ENCODE measurements at places on chromosomes 3 and 15.

GRCh38 chr3:156395961-156396710 lies 158.8 kb downstream of the SSR3 start:
- no peak for DNase-seq

GRCh38 chr15:101035611-101036010 lies 116.5 kb downstream of the LRRK1 start:
- DNase-seq: no peak

GRCh38 chr3:133441867-133442270 lies 42.0 kb downstream of the BFSP2 start:
- DNase-seq: peak; percentile 16

GRCh38 chr3:134978658-134979057 lies 183.6 kb downstream of the EPHB1 start:
- DNase-seq: no peak

DNA sequence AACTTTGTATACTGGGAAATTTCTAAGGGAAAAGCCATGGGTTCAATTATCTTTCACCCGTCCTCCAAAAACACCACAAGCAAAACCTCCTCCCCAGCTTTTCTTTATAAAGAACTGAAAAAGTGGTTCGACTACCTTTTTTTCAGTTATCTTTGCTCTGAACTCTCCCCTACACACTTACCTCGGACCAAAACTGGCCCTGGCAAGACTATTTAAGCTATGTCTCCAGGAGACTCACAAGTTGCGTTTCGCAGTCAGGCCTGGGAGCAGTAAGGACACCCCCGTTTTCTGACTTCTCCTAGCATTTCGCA lies 645 bp downstream of the COPS2 start:
- DNase-seq: no peak

DNA sequence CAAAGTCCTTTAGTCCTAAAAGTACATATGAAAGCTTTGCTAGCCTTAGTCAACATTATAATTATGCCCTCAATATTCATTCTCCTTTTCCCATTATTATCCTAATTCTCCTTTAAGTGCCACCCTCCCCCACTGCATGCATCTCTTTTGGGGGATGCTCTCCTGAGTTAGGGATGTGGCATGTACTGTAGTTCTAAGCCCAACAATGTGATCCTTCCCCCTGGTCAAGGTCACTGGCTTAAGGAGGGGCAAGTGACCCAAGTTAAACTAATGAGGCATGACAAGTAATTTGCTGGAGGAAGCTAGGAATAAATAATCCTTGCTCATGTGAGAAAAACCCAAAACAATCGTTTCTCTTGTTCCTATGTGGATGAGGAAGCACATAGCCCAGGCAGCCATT lies 343.9 kb upstream of the SUCLG2 start:
- no peak for DNase-seq

GRCh38 chr15:69748576-69749185 lies 296.1 kb downstream of the RPLP1 start:
- DNase-seq: no peak

DNA sequence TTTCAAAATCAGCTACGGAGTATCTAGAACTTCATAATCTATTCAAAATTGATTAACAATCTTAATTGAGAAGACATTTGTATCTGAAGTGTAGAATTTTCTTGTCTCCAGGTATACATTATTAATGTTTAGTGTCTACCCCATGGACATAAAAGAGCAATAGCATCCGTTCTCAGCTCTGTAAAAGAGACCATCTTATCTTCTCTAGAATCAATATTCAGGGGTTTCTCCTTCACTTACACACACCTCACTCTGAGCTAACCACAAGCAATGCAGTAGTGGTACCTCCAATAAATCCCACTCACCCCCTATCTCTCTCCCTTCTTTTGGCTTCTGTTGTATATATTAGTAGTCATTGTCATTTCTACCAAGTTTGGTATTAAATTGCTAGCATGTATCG lies 16.2 kb downstream of the MBNL1 start:
- no peak for DNase-seq

GRCh38 chr3:190617185-190617584 lies 103.3 kb downstream of the IL1RAP start:
- no peak for DNase-seq

- DNase-seq: peak; percentile 50
Observed at GRCh38 chr15:51969728-51970127, 1.9 kb downstream of the LEO1 start.

GRCh38 chr3:37885814-37886213 lies 24.1 kb downstream of the CTDSPL start:
- peak; percentile 33 for DNase-seq

DNA sequence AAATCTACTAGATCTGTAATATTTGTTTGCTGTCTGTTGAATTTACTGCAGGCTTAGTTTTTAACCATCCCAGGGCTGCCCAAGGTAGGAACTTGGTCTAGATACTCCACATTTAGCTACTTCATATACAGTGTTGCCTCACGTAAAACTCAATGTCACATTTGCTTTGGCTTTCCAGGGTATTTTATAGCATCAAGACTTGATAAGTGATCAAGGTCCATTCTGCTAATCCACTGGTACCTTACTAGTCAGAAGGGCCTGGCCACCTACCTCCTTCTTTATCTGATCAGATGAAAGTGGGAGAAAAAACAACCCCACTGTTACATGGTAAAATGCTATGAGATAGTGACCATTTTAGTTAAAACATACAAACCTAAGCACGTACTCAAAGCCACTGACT lies 25.5 kb upstream of the GREM1 start:
- no peak for DNase-seq

DNA sequence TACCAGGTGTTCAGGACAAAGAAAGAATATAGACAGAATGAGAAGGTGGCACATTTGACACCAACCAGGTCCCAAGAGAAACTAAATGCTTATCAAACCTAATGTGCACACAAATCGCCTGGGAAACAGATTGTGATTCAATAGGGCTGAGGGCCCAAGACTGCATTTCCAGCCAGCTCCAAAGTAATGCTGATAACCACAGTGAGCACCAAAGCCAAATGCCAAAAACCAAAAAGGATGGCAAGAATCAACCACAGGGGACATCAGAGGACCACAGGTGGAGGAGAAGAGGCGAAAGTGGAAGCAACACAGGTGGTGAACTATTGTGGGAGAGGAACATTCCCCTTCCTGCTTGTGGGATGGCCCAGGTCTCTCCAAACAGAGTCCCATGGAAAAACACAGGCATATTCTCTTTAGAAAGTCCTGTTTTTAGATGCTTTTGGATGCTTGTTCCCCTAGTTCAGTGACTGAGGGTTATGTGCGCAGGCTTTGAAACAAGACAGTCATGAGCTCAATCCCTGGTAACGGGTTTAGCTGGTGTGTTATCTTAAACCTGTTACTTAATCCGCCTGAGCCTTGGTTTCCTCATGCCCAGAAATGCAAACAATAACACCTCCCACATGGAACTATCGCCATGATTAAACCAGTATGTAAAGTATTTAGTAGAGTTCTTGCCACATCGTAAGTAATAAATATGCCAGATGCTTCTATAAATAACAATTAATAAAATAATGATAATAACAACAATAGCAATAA lies 241.7 kb downstream of the ATP8B4 start:
- no peak for DNase-seq

DNA sequence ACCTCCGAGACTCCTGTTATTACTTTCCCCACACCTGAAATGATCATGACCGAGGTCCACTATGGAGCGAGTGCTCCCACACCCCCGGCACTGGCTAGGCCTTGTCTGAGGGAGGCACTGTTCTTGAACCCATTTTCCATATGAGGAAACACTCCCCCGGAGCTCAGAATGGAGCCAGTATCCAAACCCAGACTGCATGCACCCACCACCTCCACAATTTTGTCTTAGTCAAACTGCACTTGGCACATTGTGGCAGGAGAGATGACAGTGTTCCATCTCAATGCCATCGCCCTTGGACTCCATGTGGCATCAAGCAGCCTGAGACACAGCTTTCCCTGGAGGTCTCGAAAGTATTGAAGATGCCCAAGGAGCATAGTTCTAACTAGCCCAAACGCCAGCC lies 154.1 kb downstream of the NUP210 start:
- DNase-seq: no peak

- no peak for DNase-seq
Observed at GRCh38 chr3:127518456-127519081, 72.0 kb downstream of the TPRA1 start.

DNA sequence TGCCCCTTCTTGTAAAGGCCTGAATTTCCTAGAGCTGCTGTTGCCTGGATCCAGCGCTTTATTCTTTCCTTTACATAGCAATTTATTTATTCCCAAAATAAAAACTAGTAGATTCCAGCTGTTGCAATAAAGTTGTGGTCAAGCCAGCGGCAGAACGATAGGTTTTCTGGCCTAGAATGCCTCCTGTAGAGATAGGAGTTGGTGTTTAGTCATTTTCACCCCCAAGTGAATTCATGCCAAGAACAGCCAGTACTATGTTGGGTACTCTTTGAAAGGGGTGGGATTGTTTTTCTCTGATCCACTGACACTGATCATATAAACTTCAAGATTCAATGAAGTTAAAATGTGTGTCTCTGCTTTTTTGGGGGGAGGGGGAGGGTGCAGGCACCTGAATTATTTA lies 69.7 kb downstream of the KLHL25 start:
- no peak for DNase-seq

DNA sequence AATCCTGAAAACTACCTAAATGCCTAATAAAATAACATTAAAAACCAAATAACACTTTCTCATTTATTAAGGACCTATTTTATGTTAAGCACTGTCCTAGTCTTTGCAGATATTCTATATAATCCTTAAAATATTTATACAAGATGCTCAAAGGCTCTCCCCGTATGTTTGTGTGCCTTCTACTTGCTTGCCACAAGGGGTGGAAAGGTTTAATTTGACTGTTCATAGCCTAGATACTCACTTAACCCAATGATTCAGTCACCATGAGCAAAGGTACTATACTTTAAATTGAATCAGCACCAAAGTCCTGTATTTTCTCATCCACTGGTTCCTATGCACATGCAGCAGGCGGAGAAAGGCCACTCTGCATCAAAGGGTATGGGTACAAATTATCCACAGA lies 32.0 kb downstream of the LSAMP start:
- no peak for DNase-seq

GRCh38 chr3:100709842-100710260 lies 557 bp downstream of the TFG start:
- DNase-seq: peak; percentile 61

GRCh38 chr3:33883951-33884561 lies 85.6 kb downstream of the PDCD6IP start:
- no peak for DNase-seq

- DNase-seq: peak; percentile 77
Observed at GRCh38 chr15:69807721-69808120, 290.0 kb downstream of the TLE3 start.

DNA sequence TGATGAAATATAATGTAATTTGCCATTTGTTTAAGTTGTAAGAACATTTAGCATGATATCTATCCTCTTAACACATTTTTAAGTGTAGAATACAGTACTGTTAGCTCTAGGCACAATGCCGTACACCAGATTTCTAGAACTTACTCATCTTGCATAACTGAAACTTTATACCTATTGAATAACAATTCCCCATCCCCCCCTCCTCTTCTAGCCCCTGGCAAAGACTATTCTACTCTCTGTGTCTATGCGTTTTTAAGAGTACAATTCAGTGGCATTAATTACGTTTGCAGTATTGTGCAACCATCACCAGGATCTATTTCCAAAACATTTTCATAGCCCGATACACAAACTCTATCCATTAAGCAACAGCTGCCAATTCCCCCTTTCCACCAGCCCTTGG lies 261.7 kb downstream of the PLOD2 start:
- DNase-seq: no peak

DNA sequence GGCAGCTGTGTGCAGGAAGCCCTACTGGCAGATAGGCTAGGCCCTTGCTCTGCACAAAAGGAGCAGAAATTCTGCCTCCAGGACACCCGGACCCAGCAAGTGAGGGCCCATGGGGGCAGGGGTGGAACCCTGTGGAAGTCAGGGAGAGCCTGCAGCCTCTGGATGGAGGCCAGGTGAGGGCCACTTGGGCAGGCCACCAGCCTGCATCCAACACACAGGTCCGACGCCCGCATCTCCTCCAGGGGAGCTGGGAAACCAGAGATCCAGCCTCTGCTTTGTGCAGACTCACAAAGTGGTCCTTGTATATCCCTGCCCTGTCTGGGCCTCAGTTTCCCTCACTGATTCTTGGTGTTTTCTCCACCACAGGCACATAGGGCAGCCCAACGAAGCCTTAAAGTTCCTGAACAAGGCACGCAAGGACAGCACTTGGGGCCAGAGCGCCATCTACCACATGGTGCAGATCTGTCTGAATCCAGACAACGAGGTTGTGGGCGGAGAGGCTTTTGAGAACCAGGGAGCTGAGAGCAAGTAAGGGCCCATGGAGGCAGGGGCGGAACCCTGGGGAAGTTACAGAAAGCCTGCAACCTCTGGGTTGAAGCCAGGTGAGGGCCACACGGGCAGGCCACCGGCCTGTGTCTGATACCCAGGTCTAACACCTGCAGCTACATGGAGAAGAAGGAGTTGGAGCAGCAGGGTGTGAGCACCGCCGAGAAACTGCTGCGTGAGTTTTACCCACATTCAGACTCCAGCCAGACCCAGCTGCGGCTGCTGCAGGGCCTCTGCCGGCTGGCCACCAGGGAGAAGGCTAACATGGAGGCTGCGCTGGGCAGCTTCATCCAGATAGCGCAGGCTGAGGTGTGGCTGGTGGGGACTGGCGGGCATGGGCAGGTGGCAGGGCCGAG lies 16.6 kb downstream of the CSRNP1 start:
- no peak for DNase-seq

DNA sequence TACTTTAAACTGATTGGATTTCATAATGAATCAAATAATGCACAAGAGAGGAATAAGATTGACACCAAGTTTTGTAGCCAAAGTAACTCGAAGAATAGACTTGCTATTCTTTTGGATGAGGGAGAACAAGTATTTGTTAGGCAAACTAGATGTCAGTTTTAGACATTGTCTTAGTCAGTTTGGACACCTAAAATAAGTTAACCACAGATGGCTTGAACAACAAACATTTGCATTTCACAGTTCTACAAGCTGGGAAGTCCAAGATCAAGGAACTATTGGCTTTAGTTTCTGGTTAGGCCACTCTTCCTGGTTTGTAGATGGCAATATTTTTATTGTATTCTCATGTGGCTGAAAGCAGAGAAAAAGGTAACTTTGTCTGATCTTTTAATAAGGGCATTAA lies 61.3 kb upstream of the OSTN start:
- DNase-seq: no peak

Measured in mesenchymal stem cell (in vitro differentiated cells and primary cell).